ENCODE measurements at places on chromosomes 3 and 15.
A peak's percentile ranks its signal among the peaks of the same experiment; 100 is the strongest.

- DNase-seq = peak; percentile 1
Measured at GRCh38 chr3:1404270-1404962, 311.6 kb downstream of the CNTN6 start.

GRCh38 chr15:75195766-75196241, 5.9 kb upstream of the C15orf39 start:
- DNase-seq = no peak

DNA sequence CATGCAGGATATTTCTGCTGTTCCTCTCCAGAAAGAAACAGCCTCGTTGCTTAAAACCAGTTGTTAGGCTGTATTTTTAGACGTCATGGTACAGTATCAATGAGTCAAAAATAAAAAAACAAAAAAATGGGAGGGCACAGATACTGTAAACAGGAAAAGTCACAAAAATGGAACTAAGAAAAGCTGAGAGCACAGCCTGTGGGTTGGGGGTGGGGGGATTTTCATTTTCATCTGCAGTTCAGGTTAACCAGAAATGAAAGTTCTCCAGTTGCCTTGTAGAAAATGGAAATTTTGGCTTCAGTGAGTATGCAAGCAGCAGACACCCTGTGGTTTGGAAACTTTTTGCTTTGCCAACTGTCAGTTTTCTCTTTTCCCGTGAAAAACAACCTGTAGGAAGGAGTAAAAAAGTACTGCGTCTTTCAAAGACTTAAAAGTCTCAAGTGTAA, 59.0 kb downstream of the FRMD4B start:
- no peak for DNase-seq

- no peak for DNase-seq
Measured at GRCh38 chr15:31799715-31800321, 230.5 kb upstream of the CHRNA7 start.

- no peak for DNase-seq
Measured at GRCh38 chr3:126543457-126544061, 15.2 kb downstream of the C3orf22 start.

- no peak for DNase-seq
Measured at GRCh38 chr15:77863491-77864105, 213.9 kb downstream of the TBC1D2B start.

GRCh38 chr15:101237251-101237650, 14.6 kb downstream of the CHSY1 start:
- DNase-seq = no peak

DNA sequence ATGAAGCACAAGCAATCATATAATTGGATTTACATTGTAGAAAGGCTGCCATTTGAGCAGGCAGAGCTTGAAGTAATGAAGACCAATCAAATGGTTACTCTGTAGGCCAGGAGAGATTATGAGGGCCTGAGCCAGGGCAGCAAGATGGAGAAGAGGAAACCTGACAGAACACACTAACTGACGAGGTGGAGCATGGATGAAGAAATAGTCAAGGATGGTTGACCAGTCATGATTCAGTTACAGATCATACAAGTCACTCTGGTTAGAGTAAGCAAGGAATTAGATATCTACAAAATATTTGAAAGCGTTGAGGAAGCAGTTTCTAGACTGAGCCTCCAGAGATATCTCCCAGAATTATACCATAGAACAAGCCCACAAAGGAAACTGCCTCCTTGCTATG, 101.8 kb upstream of the THSD4 start:
- no peak for DNase-seq

GRCh38 chr3:183353421-183353820, 75.0 kb downstream of the MCF2L2 start:
- no peak for DNase-seq

- no peak for DNase-seq
Measured at GRCh38 chr3:143596957-143597642, 251.2 kb downstream of the SLC9A9 start.

DNA sequence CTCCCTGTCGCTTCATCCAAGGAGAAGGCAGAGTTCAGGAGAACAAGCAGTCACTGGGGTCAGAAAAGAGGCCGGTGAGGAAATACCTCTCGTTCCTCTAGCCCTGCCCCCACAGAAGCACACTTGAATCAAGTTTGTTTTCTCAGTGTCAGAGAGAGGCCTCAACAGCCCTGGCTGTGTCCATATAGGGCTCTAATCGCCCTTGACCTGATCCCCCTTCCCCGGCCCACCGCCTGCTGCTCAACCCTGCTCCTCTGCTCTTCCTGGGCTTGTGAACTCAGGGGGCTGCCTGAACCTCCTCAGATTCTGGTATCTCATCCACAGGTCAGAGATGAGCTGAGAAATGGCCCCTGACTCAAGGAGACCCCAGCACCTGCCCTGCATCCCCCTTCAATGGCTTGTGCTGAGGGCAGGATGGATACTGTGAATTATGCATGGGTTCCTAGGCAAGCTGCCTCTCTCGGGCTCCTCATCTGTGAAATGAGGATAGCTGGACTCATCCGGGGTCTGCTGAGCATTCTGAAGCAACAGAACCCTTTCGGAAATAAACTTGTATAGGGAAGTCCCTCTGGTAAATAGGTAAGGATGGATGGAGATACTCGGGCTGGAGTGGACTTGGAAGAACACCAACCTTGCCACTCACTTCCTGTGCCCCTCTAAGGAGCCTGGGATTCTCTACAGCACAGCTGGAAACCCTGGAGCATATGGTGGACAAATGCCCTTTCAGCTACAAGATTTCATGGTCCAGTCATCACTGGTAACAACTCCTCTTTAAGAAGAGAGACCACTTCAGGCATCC, 147.5 kb downstream of the STT3B start:
- no peak for DNase-seq

DNA sequence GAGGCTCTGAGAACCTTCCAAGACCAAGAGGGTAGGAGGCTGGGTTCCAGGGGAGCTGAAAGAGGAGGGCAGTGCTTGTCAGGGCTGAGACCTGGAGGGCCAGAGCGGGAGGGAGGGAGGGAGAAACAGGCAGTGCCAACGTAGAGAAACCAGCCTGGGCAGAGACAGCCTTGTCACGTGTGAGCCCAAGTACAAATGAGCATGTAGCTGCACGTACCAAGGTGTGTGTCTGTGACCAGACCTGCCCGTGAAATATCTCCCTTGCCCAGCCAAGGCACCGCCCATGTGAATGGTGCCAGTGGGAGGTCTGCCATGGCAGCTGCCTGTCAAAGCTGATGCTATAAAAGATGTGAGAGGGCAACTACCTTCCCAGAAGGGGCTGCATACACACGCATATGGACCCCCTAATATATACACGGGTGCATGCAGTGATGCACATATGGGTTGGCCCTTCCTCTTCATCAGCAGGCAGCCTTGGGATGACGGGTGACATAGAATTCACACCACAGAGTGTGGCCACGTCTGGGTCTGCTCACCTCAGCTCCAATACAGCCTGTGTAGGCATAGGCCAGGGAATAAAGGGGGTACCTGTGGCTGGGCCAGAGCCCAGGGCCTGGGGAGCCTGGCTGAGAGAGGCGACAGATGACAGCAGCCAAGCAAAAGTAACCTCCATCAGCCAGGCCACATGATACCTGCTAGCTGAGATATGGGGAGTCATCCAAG, 7.8 kb upstream of the CTDSPL start:
- no peak for DNase-seq

DNA sequence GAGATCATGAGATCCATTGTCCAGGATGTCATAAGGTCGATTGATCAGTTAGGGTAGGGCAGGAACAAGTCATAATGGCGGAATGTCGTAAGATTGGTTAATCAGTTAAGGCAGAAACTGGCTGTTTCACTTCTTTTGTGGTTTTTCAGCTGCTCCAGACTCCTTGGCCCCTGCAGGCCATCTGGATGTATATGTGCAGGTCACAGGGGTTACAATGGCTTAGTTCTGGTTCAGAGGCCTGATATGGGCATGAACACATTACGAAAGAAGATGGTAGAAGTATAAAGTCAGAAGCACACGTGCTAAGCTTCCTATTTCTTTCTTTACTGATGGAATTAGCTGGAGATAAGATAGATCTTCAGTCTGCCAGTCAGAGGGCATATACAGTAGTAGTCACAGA, 315.4 kb upstream of the LRRC3B start:
- no peak for DNase-seq

- peak; percentile 7 for DNase-seq
Measured at GRCh38 chr15:60917461-60918145, 311.5 kb downstream of the RORA start.

DNA sequence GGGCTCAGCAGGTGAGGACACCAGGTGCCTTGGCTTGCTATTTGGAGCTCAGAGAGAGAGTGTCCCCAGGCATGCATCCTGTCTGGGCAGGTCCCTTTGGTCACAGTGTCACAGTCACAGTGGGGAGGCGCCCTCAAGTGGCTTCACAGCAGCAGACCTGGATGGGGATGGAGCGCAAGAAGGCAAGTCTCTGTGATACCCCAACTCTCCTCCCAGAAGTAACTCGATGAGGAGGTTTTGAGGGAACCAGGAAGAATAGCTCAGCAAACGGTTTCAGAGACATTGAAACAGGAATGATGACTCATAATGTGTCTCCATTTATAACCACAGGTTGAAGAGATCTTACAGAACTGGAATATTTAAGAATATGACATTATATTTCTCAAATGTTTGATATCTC, 66.5 kb upstream of the SH3GL3 start:
- peak; percentile 79 for DNase-seq

DNA sequence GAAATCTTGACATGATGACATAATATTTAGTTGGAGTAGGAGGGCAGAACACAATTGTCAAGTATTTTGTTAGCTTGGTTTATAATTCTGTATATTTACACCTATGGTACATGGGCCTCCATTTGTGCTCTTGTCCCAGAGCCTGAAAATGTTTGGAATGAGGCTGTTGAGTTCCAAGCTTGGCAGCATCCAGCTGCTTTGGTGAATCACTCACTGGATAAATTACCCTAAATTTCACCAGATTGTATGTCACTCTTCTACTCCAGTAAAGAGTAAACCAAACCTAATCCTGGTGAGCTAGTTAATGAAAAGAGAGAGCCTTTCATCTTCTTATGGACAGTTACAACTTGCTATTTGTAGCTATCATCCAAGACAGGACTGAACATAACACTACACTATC, 928.7 kb downstream of the DIPK2A start:
- DNase-seq = no peak

- no peak for DNase-seq
Measured at GRCh38 chr3:132624790-132625189, 27.7 kb downstream of the ACKR4 start.

- peak; percentile 21 for DNase-seq
Measured at GRCh38 chr15:75348562-75349350, 1.9 kb downstream of the NEIL1 start.

DNA sequence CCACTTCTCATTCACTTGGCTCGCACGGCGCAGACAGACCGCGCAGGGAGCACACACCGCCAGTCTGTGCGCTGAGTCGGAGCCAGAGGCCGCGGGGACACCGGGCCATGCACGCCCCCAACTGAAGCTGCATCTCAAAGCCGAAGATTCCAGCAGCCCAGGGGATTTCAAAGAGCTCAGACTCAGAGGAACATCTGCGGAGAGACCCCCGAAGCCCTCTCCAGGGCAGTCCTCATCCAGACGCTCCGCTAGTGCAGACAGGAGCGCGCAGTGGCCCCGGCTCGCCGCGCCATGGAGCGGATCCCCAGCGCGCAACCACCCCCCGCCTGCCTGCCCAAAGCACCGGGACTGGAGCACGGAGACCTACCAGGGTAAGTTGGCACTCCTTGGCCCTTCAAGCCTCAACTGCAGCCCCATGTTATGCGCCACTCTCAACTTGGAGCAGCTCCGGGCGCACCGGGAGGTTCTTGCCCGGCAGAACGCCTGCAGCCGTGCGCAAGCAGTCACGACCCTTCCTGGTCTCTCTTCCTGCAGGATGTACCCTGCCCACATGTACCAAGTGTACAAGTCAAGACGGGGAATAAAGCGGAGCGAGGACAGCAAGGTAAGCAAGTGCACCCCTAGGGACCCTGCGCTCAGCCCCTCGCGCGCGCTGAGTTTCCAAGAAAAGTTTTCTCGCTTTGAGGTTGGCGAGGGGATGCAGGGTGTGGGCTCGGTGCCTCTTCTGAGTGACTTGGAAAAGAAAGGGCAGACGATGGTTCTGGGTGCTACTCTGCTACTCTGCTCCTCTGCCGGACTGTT, at the start of gene BHLHE40:
TSS of gene BHLHE40 (plus strand) at position 10 of the 801 bp plus-strand sequence. CDS start at position 292, 282 bp downstream.
- no peak for DNase-seq

- no peak for DNase-seq
Measured at GRCh38 chr3:93910097-93910496, 63.6 kb downstream of the PROS1 start.

GRCh38 chr3:117243657-117244056, 534.1 kb downstream of the TUSC7 start:
- no peak for DNase-seq

DNA sequence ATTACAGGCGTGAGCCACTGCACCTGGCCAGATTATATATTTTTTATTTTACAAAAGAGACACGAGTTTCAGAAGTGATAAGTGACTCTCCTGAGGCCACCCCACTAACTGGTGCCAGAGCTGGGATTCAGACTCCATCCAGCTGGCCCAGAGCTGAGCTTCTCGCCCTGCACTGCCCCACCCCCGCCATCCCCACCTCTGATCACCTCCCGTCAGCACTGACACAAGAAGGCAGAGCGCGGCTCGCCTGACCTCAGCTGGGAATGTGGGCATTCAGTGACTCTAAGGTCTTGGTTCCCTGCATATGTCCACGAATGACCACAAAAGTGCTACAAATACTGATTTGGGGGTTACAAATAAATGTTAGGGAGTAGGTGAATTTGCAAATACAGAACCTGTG, 56.1 kb upstream of the GALNT15 start:
- no peak for DNase-seq

DNA sequence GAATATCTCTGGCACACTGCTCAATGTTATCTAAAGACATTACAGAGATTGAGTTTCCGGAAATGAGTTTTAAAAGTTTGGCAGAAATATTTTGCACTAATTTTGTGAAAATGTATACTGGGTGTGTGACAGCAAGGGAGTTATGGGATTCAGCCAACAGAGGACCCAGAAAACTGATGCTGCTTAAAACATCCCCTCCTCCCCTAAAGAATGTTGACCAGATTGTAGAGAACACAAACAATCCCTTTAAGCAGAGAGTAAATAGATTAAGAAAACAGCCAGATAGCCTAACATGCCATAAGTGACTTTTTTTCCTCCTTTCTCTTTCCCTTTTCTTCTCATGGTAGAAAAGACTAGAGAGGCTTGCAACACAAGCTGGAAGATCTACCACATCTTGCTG, 928.0 kb upstream of the ALCAM start:
- no peak for DNase-seq

- DNase-seq = no peak
Measured at GRCh38 chr3:58591517-58592510, 14.6 kb upstream of the FAM107A start.
